ENCODE measurements at places on chromosomes 3 and 15.

DNA sequence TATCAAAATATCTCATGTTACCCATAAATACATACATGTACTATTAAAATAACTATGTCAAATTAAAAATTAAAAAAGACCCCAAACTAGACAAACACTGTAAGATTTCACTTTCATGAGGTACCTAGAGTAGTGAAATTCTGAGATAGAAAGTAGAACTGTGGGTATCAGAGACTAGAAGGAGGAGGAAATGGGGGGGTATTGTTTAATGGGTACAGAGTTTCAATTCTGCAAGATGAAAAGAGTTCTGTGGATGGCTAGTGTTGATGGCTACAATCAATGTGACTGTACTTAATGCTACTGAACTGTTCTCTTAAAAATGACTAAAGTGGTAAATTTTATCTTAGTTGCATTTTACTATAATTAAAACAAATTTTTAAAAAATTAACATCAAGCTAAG is 36.6 kb downstream of the RFX7 start:
- no peak for DNase-seq

- no peak for DNase-seq
These were observed 53.2 kb downstream of the ACAD9 start for GRCh38 chr3:128932516-128933212.

GRCh38 chr3:27805282-27805681 is 83.2 kb upstream of the EOMES start:
- no peak for DNase-seq

GRCh38 chr15:25731411-25731810 is 131.7 kb downstream of the ATP10A start:
- no peak for DNase-seq

DNA sequence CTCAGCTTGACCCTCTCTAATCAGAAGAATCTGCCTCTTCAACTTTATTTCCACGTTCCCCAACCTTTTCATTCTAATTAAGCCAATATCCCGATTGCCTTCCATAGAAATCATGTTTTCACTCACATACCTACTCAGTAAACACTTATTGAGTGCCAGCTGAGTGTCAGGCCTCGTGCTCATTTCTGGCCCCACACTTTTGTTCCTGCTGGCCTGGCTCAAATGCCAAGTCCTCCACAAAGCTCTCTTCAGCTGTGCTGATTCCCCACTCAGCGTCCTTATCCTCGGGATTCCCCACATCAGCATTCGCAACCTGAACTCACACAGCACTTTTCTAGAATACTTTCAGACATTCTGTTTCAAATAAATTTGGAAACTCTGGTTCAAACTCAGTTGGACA is 68.9 kb downstream of the THBS1 start:
- no peak for DNase-seq

DNA sequence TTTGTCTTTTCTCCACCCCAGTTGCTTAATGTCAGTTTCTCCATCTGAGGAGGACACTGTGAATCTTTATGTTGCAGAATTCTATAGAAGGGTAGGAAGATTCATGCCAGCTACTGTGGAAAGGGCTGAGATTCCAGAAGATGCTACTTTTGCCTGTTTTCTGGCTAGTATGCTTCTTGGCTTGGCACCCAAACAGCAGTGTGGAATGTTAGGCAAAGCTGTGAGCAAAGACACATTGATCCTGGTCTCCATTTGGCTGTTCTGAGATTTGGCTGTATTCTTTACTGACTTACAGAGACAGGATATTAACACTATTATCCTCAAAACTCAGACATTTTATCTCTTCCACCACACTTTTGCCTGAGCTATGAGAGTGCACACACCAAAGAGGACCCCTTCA is 39.3 kb downstream of the PDHB start:
- DNase-seq = no peak

- no peak for DNase-seq
These were observed 271.7 kb downstream of the SHQ1 start for GRCh38 chr3:72576563-72576962.

GRCh38 chr3:195171093-195171873 is 99.7 kb downstream of the XXYLT1 start:
- DNase-seq = no peak

DNA sequence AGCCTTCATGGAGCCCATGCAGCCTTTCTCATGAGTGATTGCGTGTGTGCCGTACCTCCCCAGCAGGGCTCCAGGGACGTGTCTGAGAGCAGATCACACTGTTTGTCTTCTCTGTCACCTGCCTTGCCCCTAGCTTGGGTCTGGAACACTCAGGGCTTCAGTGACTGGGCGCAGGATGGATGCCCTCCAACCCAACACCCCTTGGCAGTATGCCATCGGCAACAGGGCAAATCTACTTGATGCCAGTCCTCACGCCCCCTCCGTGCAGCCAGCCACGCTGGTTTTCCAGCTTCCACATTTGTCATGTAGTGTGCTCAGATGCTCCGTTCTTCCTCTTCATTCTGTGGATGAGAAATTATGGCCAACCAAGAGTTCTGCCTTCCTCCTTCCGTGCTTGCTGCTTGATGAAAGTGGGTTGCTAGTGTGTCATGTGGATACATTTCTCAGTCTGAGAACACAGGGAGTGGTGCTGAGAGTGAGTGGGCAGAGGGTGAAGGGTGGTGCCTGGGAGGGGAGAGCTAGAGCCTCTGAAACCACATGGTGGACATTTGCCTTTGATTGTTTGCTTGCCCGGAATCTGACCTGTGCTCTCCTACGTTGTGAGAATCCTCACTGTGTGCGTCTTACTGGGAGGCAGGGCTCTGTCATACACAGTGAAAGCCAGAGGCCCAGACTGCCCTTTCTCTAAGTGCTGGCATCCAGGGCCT is 97.2 kb downstream of the FAM43A start:
- no peak for DNase-seq

GRCh38 chr3:173403376-173403775 is 5.8 kb downstream of the NLGN1 start:
- no peak for DNase-seq

- no peak for DNase-seq
These were observed 19.5 kb downstream of the PPCDC start for GRCh38 chr15:75042730-75043508.

GRCh38 chr15:81014446-81015093 is 13.8 kb downstream of the TLNRD1 start:
- no peak for DNase-seq

GRCh38 chr15:96285729-96286254 is 44.7 kb upstream of the NR2F2 start:
- no peak for DNase-seq

DNA sequence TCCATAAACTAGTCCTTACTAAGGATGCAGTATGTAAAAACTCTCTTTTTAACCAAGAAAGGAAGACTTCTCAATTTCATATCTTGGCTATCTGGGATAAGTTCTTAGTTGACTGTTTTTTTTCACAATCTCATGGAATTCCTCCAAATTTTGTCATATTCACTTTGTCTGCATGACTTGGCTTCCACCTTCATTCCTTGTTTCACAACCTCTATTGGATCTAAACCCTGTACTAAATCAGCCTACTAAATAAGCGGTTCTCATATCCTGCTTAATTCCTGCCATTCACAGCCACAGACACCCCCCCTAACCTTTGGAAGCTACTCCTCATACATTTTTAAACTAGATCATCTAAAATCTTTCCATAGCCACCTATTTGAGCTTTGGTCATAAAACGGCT is 370.6 kb upstream of the NAALADL2 start:
- no peak for DNase-seq

Data from activated naive CD4-positive, alpha-beta T cell (primary cell).